ENCODE measurements at places on chromosomes 7 and 10.

- no peak for DNase-seq
Measured at GRCh38 chr10:90977855-90978486, 57.1 kb upstream of the ANKRD1 start.

- DNase-seq: no peak
Measured at GRCh38 chr10:113171662-113172061, 221.6 kb downstream of the TCF7L2 start.

DNA sequence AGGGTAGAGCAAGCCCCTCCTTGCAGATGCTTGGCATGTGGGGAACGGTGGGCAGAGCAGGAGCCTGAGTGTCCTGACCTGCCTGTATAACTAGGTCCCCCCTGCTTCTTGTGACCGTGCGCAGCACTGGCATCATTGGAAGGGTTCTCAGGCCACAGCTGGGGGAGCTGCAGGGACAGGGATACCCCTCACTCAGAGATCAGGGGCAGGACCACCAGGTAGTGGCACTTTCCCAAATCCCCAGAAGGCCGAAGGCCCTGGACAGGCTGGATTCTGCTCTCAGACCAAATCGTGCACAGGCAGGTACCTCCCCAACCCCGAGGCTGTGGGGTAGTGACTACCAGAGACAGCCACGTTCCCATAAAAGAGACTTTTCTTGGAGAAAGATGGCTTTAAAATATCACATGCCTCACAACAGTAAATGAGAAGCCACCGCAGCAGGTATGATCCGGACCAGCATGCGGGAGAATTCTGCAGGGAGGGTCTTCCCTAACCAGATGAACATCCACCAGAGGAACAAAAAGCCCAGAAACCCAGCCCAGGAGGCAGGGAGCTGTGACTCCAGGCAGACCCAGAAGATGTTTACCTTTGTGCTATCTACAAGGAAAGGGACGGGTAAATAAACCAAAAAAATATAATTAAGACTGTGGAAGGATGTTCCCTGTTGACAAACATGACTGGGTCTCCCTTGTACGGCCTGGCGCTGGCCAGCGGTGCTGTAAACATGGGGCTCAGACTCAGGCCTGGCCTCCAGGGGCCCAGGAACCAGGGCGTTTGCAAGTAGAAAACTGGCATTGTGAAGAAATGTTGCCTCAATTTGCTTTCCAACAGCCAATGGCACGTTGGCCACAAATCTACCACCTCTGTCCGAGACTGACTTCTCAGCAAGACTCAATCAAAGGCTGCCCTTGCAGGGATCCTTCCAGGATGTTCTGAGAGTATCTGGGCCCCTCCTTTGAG is 180.0 kb downstream of the TNS3 start:
- DNase-seq: no peak

- no peak for DNase-seq
Measured at GRCh38 chr10:131575877-131576276, 264.4 kb upstream of the TCERG1L start.

DNA sequence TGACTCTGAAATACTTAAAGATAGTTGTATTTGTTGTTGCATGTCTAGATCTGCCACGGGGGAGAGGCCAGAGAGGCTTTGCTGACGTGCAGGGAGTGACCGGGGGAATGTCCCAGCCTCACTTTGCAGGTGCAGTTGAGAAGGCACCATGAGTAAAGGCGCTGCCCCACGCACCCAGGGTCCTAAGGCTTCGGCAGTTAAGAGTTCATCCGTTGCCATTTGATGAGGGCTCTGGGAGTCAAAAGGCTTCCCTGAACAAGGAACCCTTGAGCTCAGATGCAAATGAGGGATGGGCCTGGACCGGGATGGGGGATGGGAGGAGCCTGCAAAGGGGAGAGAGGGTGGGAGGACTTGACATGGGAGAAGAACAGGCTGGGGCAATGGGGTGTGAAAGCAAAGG is 20.4 kb downstream of the PPP2R2D start:
- DNase-seq: no peak

- peak; percentile 9 for DNase-seq
Measured at GRCh38 chr10:95290461-95291364, at the start of gene PDLIM1. Gene PDLIM1 (minus strand): TSS chr10:95291003. CDS start chr10:95290915, 88 bp downstream.

DNA sequence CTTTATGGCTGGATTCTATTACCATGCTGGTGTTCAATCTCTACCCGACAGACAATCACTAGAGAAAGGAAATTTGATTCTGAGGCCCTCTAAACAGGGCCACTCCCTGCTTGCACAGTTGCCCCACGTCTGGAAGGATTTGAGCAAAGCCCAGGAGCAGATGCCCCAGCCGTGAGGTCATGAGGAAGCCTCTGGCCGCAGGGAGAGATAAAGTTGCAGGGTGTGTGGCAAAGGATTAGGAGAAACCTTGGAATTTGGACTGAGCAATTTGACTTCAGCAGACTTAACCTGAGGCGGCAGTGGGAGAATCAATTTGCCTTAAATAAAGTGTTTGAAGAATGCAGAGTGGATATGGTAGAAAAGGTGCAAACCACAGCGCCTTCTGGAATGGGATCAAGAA is 40.2 kb upstream of the KLF6 start:
- no peak for DNase-seq

DNA sequence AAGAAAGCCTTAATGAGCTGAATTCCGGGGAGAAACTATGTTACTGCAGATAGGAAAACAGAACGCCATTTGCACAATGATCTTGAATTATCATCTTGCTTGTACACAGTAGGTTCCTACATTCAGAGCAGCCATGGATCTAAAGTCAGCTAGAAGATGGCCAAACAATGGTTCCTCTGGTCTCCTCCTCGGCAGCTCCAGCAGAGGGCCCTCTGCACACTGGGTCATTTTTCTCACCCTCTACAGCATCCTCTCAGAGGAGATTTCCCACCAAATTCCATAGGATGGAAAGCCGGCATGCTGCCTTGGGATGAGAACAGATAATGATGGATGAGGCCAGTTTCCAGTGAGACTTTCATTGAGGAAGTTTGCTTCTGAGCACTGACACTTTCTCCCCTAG is 308.5 kb upstream of the NFE2L3 start:
- DNase-seq: no peak

GRCh38 chr10:71799608-71800453 is 26.5 kb upstream of the VSIR start:
- DNase-seq: no peak

DNA sequence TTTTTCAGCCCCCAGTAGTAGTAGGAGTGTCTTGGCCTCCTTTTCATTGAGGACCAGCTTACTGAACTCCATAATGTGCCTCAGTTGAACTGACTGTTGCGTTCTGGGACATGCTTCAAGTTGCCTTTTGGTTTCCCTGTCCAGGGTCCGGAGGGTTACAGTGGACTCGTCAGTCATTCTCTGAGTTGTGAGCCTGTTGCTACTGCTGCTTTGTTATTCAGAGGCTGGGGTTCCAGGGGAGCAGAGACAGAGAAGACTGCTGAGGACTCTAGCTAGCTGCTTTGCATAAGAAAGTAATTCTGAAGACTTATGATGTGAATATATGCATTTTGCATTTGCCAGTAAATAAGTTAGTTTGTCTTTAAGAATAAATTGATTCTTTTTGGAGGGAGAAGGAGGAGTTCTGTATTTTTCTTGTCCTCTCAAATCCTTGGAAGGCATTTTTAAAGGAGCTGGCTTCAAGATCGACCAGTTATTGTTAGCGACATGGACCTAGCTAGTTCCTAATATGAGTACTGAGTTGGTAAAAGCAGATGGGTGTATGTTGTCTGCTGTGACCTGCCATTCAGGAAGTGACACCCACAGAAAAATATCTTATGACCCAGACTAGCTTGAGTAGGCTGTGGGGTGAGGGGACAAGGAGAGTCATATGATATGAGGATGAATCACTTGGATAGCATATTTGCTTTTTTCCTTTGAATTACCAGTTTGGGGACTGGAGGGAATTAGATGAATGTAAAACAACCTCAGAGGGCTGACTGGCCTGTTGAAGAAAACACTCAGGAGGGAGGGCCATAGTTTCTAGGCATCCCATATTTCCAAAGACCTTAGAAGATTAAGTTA is 8.3 kb downstream of the PI4K2A start:
- no peak for DNase-seq

DNA sequence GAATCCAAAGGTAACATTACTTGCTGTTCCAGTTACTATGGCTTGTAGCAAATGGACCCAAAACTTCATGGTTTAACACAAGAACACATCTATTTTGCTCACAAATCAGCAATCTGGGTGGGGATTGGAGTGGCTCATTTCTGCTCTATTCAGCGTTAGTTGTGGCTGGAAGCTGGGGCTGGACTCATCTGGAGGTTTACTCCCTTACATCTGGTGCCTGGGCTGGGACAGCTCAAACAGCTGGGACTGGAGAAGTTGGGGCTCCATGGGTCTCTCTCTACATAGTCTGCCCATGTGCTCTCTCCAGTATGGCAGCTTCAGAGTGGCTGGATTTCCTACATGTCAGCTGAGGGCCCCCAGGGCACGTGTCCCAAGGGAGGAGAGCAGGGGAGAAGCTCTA is 33.7 kb upstream of the NAMPT start:
- no peak for DNase-seq

DNA sequence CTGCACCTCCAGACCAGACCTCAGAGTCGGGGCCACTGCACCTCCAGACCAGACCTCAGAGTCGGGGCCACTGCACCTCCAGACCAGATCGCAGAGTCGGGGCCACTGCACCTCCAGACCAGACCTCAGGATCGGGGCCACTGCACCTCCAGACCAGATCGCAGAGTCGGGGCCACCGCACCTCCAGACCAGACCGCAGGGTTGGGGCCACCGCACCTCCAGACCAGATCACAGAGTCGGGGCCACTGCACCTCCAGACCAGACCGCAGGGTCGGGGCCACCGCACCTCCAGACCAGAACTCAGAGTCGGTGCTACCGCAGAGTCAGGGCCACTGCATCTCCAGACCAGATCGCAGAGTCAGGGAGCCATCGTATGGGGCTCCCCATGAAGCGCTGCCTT is 105.9 kb downstream of the ACTR3B start:
- DNase-seq: no peak

Data from DMS 273 treated with DMSO at 0.1 percent for 48 hours (cell line).